Activated effector memory CD4-positive, alpha-beta T cell treated with anti-CD3 and anti-CD28 coated beads, Interleukin-2, amount 50 U/mL, for 16 hours (primary cell): ENCODE measurements at places on chromosomes 1 and 21.

GRCh38 chr1:93140106-93140505, 40.1 kb downstream of the TMED5 start:
- DNase-seq, result no peak

DNA sequence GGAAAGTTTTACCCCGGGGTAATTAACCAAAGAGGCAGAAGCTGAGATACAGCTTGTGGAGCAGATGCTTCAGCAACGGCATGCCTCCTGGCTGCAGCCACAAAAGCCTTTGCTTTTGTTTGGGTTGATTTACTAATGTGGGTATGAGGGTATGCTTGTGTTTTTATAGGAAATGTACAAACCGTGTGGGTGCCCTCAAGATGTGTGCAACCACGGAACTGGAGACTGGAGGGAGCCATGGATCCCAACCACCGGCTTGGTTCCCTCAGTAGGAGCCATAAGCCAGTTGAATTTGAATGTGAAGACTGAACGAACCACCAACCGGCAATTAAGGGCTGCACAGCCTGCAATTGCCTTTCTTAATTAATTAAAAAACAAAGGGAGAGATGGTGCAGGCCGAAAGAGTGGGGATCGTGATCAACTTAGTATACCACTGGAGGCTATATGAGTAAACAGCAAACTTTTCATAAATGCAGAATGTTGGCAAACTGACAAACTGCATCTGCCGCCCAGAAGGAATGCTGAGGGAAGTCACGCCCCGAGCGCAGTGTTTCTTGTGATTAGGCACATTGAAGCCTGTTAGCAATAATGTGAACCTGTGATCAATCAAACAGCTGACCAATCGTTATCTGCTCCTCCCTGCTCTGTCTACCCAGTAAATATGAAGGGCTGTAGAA, 104.1 kb downstream of the DISP1 start:
- no peak for DNase-seq

DNA sequence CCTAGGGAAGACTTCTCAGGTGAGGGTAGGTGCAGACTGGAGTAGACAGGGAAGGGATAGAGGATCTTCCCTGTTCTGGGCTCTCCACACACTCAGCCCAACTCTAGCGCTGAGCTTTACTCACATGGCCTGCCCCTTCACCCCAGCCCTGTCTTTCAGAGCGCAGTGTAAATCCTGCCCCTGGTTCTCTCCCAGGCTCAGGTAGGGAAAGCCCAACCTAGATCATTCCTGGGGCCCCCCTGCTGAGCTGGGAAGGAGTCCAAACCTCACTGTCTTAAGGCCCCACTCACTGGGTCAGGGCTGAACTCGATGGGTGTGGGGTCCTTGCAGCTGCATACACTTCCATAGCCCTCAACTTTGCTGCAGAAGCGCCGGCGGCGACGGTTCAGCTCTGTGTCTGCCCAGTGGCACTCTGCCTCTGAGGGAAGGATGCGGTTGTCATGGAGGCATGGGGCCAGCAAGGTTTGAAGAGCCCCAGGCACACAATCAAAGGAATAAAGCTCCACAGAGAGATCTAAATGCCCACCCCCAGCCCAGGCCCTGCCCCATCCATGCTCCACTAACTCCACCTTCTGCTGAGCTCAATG, 4.2 kb downstream of the POMGNT1 start:
- DNase-seq, result no peak

GRCh38 chr1:209732725-209733124, 23.1 kb upstream of the TRAF3IP3 start:
- DNase-seq, result no peak

DNA sequence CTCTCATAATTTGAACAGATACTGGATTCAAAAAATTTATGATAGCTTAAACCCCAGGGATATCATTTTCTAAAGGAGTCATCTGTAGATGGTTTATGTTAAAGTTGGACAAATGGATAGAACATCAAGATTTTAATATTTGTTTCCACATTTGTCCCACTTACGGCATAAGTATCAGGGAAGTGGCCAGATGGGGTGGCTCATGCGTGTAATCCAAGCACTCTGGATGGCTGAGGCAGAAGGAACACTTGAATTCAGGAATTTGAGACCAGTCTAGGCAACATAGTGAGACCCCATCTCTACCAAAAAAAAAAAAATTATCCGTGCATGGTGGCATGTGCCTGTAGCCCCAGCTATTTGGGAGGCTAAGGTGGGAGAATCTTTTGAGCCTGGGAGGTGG, 229.1 kb downstream of the GPR52 start:
- no peak for DNase-seq
